ENCODE measurements at places on chromosomes 1 and 21. TPM values are rescaled to one million over a fixed set of nuclear protein-coding genes. Genes with fewer than 3 reads are reported as not detected.

The LCE1B gene
- not detected for total RNA-seq

DNA sequence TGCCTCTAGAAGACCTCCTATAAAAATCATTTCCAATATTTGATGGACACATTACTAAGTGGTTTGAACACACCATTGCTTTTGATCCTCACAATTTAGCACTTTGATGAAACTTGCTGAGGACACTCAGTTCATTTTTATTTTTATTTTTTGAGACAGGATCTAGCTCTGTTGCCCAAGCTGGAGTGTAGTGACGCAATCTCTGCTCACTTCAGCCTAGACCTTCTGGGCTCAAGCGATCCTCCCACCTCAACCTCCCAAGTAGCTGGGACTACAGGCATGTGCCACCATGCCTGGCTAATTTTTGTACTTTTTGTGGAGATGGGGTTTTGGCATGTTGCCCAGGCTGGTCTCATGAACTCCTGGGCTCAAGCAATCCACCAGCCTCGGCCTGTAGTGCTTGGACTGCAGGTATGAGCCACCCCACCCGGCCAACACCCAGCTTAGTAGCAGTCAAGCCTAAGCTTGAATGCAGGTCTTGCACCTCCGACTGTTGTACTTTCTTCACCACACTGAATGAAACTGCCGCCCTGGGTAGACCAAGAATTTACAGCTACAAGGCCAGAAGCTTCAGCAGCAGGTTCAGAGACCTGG lies 24.8 kb upstream of the ATP2B4 start:
- no peak for DNase-seq

DNA sequence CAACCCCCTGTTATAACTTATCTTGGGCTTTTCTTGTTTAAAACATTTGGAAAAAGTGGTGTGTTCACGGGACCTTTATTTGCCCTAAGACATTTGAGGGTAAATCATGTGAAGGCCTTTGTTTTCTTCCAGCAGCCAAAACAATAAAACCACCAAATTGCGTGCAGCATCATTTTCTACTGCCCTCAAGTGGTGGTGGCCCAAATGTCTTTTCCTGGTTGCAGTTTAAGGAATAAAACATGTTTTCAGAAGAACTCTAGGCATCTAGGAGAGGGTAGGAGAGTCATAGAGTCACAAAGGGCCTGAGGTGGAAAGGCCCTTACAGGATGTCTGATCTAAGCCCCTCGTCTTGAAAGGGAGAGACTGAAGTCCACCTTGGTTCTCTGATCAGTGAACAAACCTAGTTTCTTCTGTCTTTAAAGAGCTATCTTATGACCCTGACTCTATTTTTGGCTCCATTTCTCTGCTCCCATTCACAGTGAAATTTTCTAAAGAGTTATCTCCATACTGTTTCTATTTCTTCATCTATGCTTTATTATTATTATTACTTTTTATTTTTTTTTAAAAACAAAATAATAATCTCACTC lies 16.0 kb upstream of the EPS15 start:
- no peak for DNase-seq

GRCh38 chr1:193368302-193368701 lies 181.9 kb upstream of the B3GALT2 start:
- no peak for DNase-seq

GRCh38 chr1:155107309-155108264 lies 20.1 kb upstream of the EFNA1 start:
- no peak for DNase-seq

- DNase-seq = no peak
Measured at GRCh38 chr1:40567825-40568224, 36.4 kb downstream of the ZNF684 start.

DNA sequence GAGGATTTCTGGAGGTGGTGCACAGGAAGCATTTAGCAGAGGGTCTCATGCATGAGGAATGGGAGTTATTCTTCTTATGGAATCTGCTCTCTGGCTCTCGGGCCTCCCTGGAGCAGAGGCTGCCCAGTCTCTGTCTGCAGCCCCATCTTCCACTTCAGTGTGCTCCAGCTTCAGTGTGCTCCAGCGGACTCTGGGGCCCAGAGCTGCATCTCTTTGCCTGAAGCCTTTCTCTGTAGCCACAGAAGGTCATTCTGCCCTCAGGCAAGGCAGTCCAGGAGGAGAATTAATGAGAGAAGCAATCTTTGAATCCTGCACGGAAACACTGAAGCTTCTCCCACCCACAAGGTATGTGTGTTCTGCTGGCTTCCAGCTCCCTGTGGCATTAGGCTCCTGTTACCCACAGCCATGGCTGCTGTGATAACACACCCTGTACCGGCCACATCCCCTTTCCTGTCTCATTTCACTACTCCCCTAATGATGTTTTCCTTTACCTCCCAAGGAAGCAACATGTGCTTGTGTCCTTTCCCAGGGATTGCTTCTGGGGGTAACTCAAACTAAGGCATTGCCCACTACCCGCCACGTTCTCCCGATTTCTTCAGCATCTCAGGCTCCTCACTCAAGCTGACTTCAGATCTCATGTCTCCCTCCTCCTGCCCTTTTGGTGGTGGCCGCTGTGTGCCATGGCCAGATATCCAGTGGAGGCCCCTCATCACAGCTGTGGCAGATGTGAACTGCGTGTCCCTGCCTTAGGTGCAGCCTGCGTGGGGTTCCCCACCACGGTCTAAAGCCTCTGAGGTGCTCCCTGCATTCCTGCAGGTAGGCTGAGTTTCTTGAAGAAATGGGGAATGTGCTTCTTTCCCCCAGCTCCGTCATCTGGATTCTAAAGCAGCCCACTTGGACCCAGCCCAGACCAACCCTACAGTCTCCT lies 181.2 kb upstream of the GALNT2 start:
- no peak for DNase-seq

DNA sequence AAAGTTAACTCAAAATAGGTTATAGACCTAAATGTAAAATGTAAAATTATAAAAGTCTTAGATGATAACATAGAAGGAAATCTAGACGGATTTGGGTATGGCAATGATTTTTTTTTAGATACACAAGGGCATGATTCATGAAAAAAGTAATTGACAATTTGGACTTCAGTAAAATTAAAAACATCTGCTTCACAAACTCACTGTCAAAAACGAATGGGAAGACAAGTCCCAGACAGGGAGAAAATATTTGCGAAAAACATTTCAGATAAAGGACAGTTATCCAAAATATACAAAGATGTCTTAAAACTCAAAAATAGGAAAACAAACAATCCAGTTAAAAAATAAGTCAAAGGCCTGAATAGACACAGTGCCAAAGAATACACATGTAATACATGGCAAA lies 9.7 kb upstream of the PTGS2 start:
- no peak for DNase-seq

- no peak for DNase-seq
Measured at GRCh38 chr1:25023826-25024225, 93.8 kb upstream of the RUNX3 start.
